ENCODE measurements at places on chromosomes 7 and 10.

- DNase-seq = no peak
Observed at GRCh38 chr10:79314761-79315601, 32.3 kb upstream of the PPIF start.

DNA sequence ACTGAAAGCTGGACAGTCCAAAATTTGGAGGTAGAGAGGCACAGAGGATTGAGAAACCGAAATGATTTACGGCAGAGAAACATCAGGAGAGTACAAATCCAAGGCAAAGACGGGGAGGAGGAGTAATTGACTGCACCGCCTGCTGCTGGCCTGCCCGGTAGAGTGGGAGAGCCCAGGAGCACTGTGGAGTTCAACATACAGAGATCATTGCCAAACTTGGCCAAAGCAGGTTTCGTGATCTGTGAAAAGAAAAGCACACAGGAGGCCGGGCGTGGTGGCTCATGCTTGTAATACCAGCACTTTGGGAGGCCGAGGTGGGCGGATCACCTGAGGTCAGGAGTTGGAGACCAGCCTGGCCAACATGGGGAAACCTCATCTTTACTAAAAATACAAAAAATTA, 306.0 kb upstream of the PFKP start:
- no peak for DNase-seq

DNA sequence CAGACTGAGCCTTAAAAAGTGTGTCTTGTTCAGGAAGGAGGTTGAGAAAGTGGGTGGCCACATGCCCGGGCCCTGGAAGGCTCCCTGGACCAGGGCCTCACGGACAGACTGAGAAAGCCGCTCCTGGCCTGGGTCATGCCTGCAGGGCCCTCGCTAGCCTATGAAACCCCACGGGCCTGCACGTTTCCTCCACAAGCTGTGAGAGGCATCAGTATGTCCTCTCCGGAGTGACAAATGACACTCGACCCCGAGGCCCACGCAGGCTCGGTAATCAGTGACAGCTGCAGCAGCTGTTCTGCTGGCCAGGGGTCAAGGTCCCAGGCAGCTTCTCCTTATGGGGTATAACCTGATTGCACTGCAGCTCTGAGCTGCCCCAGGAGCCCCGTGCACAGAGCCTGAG, 47.6 kb downstream of the ASB13 start:
- DNase-seq = no peak

DNA sequence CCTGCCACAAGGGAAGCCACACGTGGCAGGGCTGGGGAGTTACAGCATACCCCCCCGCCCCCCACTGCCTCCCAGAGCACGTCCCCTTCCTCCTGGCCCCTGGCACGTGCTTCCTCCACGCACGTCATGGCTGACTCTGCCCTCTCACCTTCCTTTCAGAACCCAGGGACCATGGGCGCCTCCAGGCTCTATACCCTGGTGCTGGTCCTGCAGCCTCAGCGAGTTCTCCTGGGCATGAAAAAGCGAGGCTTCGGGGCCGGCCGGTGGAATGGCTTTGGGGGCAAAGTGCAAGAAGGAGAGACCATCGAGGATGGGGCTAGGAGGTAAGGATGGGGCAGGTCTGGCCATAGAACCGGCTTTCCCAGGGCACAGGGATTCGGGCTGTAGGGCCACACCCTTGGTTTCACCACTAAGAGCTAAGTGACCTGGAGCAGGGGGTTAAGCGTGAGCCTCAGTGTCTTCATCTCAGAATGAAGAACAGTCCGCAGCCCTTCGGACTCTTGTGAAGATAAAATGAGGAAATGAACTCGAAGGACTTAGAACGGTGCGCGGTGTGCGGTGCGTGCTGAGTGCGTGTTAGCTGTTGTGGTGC, 2.5 kb downstream of the NUDT1 start:
- DNase-seq = no peak

DNA sequence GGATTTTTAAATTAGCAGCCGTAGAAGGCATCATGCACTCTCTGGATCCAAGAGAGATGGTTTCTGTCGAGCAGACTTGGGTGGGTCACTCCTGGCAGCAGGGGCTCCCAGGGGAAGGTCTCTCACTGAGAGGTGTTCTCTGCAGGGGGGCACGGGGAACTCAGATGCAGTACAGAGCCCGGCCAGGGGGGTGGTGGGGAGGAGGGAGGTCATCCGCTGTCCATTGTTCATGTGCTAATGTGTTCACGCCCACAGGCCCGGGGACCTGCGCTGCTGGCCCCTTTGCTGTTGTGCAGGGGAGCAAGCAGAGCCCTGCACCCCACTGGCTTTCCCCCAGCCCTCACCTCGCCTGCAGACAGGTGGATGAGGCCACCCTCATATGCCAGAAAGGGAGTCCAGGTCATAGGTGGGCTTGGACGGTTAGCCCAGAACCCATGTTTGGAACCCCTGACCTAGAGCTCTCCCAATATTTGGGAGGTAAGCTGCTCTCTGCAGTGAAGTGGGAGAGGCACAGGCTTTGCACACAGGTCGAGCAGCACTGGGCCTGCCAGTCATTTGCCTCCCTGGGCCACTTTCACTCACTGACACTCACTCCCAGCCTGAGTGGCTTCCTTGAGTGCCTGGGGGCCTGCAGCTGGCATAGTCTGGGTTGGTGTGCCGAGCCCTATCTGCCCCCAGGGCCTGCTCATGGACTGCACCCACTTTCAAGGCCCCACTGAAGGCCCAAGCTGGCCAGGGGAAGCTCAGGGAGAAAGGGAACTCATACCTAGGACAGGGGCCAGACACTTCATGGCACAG, 12.6 kb upstream of the TBRG4 start:
- DNase-seq = no peak

- DNase-seq = no peak
Observed at GRCh38 chr7:131533151-131533559, 23.3 kb downstream of the PODXL start.

GRCh38 chr7:158391541-158391940, 196.1 kb downstream of the PTPRN2 start:
- no peak for DNase-seq

DNA sequence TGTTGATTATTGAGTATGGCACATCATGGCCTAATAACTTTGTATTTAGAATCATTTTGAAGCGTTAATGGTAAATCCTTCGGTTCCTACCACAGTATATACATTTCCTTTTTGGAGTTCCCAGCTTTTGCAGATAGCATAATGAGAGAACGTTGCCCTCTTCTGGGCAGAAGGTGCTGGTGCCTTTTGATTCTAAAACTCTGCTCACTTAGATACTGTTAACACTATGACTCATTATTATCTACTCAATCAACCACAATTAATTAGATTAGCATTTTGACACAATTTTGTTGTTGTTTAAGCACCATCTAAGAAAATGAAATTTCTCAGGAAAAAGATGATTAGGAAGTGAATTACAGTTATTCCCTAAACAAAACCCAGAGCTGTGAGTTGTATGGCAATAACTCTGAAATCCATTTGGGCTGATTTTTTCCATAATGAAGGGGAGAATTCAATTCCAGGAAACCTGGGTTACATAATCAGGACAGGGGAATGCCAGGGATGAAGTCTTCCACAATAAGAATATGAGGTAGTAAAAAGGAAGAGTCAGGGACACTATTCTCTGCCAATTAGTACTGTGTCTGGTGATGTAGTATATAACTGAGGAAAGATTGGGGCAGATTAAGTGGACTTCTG, 11.5 kb upstream of the DLD start:
- no peak for DNase-seq

DNA sequence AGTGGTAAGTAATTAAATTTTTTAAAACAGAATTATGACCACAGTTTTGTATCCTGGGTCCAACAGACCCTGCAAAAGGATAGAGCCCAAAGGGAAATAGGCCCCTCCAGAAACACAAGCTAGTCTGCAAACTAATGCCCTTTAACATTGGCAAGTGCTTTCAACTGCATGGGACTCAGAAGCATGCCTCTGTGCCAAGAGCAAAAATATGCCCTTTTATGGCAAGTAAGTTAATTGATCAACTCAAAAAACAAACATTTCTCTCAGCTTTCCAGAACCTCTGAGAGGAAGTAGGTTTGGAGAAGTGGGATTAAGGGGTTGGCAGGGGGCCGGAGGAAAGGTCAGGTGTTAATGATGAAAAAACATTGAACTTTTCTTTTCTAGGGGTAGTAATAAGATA, 186.6 kb upstream of the PRSS1 start:
- DNase-seq = no peak

DNA sequence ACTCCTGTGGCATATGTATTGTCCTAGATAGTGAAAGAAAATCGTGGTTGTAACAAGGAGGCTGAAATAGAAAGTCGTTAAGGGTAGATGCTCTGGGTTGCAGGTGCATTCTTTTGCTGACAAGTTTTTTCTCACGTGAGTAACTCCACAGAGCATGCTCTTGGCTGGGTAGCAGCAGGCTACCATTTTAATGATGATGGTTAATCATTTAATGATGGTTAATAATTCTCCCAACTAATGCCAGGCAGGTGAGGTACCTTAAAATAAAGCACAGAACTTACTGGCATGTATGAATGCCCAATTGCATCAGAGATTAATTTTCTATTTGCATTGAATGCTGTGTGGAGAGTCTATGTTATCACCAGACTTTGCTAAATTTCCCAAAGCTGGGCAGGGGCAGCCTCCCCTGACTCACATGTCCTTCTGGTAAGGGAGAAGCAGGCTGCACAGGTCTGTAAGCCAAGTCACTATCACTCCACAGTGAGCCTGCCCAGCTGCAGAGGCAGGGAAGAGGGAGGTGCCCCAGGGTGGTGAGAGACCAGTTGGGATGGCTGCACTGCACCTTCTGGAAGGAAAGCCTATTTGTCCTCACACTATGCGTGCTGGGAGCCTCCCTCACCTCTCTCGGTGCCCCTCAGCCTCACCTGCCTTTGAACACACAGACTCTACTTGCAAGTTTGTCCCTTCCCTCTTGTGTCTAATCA, 287.0 kb upstream of the IGFBP3 start:
- no peak for DNase-seq

- no peak for DNase-seq
Observed at GRCh38 chr7:142854372-142855113, at the start of gene EPHB6. EPHB6 (plus strand) TSS chr7:142855076; CDS start chr7:142863228, 8,152 bp downstream.

- DNase-seq = no peak
Observed at GRCh38 chr10:75108684-75109458, 2.6 kb upstream of the SAMD8 start.

DNA sequence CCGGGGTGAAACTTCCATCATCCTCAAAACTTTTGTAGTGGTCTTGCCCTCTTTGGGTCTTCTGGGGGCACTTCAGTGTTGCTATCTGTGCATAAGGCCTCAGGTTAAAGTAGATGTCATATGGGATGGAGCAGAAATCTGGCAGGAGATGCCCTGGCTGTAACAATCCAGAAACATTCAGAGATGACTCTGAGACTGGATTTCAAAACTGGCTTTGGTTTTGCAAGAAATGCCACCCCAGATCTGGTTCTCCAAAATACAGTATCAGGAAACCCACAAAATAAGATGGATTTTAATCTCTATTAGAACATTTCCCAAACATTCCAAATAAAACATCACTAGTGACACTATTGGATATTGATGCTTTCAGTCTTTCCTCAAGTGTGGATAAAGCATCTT, 191.5 kb downstream of the REEP3 start:
- DNase-seq = no peak

DNA sequence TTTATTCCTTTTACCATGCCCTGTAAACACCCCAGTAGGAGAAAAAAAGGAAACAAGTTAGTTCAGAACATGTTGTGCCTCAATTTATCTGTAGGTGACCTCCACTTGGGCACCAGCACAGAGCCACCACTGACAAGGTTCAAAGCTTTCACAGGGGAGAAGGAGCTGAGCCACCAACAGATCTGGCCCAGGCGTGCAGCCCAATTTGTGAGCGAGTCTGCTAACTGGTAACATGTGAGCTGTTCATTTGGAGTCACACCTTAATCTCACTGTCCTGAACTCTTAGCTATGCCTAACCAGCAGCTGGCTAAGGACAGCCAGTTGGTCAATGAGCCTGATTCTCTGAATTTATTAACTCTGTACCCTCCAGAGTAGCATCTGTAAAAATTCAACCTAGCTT, 78.4 kb upstream of the CAMK2B start:
- no peak for DNase-seq

GRCh38 chr10:105950410-105950809, 1214.1 kb downstream of the SORCS1 start:
- DNase-seq = no peak

- DNase-seq = no peak
Observed at GRCh38 chr10:91050371-91051034, 129.6 kb upstream of the ANKRD1 start.

DNA sequence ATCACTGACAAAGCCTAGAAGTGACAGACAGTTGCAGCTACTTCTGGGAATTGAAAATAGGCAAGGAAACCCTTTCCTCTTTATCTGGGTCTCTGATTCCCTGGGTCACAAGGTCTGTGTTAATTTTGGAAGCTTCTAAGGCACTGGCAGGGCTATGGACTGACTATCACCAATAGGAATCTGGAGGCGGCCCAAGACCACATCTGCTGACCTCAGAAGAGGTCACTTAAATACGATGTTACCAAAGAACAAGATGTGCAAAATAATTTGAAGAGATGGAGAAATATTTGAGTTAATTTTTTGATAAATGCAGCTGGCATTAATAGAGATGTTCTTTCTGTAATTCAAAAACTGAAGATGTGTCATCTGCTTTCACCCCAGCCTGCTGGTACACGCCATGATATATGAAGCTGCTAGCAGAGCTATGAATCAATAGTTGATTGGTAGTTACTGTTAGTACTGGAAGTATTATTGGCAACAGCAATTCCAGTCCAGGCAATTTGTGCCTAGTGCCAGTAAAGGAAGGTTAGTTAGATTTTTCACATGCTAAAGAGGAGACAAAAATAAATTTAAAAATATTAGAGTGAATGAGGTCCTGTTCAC, 5.5 kb upstream of the STEAP4 start:
- DNase-seq = no peak

- no peak for DNase-seq
Observed at GRCh38 chr7:28784171-28784902, 173.8 kb downstream of the TRIL start.

DNA sequence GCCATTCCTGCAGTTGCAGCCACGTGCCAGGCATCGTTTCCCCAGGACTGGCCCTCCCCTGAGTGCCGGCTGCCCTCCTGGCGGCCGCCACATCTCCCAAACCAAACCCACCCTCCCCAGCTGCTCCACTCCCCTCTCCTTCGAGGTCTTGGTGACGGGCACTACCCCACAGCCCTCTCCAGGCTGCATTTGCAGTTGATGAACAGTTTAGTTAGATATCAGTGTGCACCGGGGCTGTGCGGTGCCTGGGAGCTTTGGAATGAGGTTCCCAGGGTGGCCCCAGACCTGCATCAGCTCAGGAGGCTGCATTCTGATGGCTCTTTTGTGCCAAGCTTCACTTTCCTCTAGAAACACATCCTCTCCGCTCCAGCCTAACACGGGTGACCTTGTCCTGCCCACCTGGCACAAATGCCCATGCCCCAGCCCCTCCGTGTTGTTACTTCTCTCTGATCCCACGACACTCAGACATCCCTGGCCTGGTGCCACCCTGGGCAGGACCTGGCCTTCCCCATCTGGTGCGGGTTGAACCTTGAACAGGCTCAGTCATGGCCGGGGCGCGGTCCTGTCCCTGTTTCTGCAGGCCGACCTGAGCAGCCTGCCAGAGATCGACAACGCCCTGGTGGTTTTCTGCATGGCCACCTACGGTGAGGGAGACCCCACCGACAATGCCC, 14.5 kb downstream of the TMEM120A start:
- no peak for DNase-seq

- DNase-seq = no peak
Observed at GRCh38 chr7:132386201-132386681, 190.0 kb downstream of the PLXNA4 start.
